Mesothelial cell of epicardium (in vitro differentiated cells): ENCODE measurements at places on chromosomes 11 and 22.
A peak's percentile ranks its signal among the peaks of the same experiment; 100 is the strongest.

- no peak for DNase-seq
These were observed 53.7 kb upstream of the E2F8 start for GRCh38 chr11:19294444-19294843.

DNA sequence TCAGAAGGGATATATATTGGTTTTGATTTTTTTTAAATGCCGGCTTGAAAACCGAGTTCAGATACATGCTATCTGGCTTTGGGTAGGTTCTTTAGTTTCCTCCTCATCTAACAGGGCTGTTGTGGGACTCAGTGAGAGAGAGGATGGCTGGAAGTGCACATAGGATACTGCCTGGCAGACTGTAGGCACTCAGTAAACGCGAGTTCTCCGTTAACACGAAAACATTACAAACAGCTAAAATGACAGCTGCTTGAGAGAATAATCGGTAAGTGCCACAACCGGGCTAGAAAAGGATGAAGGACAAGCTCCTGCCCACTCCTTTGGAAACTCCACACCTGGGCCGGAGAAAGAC, 369 bp downstream of the XRRA1 start:
- DNase-seq: no peak

GRCh38 chr11:118699506-118700220, 20.2 kb upstream of the TREH start:
- DNase-seq: no peak

DNA sequence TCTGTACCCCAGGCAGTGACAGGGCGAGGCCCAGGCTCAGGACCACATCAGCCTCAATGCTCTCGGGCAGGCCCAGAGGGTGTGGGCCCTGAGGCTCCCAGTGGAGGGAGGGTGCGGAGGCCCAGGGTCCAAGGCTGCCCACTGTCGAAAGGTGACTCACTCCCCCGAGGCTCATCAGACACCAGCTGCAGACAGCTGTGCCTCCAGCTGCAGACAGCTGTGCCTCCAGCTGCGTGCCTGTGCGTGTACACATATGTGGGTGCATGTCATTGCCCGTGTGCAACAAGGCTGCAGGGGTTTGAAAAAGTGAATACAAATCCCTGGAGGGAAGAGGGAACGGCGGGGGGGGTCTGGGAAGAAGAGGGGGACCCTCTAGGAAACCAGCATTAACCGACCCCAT, 134.3 kb downstream of the BRD1 start:
- DNase-seq: peak; percentile 20

DNA sequence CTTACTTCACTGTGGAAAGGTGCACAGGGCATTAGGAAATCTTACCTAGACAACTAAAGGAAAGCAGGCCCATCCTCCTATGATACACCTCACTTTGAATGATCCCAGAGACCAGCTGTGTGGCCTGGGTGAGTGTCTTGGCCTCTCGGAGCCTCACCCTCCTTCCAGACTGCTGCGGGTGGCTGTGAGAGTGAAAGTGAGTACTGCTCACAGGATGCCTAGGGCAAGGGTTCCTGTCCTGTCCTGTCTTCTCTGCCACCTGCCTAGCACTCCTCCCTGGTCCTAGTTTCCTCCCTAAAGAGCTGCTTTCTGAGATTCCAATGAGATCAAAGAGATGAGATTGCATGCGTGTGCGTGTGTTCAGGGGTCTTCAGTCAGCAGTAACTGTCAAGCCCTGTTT, 19.5 kb upstream of the ADORA2A start:
- no peak for DNase-seq
